Stimulated activated CD8-positive, alpha-beta memory T cell treated with anti-CD3 and anti-CD28 coated beads, Interleukin-7, amount 100 ng/mL, for 24 hours (primary cell): ENCODE measurements at places on chromosomes 6 and 20.

DNA sequence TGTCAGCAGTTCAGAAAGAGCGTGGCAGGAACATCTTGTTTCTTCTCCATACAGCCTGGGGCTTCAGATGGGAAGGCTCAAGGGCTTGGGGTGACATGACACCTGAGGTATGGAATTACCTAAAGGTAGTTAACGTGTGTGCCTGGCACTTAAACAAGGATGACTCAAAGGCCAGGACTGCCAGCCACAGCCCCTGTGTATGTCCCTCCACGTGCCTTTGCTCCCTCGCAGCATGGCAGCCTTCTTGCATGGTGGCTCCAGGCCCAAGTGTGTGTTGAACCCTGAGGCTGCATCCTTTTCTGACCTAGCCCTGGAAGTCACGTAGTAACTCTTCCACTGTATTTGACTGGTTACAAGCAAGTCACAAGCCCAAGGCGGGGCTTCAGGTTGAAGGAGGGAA is 33.6 kb upstream of the MYL9 start:
- DNase-seq: no peak

- DNase-seq: no peak
Measured at GRCh38 chr6:38477680-38478260, 162.0 kb downstream of the BTBD9 start.

DNA sequence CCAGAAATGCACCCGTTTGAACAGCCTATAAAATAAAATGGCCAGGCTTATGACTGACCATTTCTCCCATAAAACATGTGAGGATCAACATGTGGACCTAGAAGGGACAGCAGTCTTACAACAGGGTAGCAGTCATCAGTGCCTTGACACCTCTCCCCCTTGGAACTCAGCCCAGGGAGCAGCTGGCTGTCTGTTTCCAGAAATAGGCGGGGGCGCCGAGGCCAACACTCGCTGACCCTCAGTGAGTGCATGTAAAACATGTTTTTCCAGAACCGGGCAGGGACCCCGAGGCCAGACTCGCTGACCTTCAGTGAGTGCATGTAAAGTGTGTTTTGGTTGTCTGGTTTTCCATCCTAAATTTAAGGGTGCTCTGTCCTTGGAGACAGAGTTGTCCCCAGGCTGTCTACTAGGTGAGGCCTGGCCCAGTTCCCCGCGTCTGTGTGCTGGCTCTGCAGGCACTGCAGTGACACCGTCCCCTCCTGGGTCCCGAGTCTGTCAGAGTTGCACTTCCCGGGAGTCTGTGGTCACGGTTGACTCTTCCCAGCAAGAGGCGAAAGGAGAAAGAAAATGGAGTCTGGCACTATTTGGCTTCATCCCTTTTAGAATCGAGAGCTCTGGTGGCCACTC is 19.8 kb upstream of the ADRM1 start:
- no peak for DNase-seq

GRCh38 chr6:148628251-148628650 is 118.6 kb upstream of the UST start:
- no peak for DNase-seq

DNA sequence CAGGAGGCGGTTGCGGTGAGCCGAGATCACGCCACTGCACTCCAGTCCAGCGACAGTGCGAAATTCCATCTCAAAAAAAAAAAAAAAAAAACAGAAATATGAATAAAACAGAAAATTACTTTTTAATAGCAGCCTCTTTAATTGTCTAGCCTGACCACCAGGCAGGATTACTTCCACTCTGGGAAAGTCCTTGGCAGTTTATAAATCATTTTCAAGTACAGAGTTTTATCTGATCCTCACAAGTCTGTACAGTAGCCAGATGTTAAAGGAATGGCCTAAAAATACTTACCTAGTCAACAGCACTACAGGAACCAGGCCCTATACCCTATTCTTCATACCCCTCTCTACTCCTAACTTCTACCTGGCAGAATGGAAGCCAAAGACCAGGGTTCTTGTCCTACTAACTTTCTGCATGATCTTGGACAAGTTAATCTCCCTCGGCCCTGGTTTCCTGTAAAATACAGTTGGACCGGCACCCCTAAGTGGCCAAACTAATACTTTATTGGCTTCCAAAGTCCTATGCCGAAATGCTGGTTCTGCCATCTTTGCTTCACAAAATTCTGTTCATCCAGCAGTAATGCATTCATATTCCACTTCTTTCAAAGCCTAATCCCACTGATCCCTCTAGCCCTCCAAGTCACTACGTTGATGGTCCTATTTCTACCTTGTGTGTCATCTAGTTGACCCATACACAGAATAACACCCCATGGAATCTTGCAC is 1.9 kb downstream of the EIF2S2 start:
- no peak for DNase-seq

- no peak for DNase-seq
Measured at GRCh38 chr6:9978480-9978879, 436.4 kb downstream of the TFAP2A start.

DNA sequence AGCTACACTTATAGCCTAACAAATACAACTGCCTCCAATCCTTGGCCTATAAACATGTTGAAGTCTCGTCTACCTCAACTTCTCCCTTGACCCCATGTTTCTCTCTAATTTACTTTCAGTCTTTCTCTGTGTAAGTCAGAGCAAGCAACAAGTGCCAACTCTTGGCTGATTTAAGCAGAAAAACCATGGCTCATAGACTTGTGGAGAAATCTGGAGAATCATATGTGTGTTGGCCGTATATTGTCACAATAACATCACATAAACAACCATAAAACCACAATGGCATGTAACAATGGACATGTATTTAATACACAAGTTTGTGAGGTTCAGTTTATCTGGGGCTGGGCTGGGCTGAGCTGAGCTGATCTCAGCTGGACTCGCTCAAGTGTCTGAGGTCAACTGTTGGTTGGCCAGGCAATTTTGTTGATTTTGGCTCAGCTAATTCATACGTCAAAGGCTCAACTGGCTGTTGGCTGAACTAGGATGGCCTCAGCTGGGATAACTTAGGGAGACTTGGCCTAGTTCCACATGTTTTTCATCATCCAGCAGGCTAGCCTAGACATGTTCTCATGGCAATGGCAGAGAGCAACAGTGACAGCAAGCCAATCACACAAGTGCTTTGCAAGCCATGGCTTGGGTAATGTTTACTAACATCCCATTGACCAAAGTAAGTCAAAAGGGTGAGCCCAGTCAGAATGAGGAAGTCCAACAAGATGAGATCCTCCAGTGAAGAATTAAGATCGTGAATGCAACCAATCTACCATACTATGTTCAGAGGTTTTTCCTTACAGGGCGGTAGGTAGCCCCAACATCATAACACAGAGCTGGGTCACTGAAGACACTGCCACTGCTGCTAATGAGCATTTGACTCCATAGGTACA is 12.9 kb upstream of the TBC1D22B start:
- no peak for DNase-seq

DNA sequence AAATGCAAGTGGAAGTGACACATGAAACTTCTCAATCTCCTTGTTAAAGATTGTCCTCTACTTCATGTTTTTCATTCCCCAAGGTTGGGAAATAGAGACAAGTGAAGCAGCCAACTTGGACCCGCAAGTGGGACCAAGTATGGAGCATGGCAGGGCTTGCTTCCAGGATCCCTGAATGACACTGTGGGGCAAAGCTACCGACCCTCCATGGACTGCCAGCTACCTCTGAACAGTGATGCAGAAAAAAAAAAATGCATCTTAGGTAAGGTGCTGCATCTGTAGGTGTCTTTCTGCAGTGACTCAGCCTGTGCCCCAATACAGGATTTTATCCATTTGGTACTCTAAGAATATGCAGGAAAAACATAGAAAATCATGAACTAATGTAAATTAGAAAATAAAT is 119.1 kb upstream of the ENPP5 start:
- DNase-seq: no peak

- DNase-seq: no peak
Measured at GRCh38 chr6:87669051-87669450, 33.0 kb downstream of the AKIRIN2 start.

- DNase-seq: no peak
Measured at GRCh38 chr20:33853507-33853813, 42.3 kb downstream of the CHMP4B start.

GRCh38 chr6:49524541-49524940 is 24.8 kb downstream of the GLYATL3 start:
- no peak for DNase-seq

DNA sequence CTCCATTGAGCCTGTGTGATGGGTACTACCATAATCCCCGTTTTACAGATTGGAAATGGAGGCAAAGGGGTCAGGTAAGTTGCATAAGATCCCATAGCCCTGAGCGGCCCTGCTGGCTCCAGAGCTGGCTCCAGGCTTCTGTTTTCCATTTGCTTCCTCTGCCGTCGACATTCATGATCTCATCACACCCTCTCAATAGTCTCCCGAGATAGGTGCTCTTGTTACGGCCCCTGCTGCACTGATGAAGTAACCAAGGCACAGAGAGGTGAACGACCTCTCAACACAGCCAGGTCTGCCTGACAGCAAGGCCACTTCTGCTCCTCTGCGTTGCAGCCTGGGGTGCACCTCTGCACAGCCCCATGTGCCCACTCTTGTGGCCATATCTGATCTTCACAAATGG is 16.9 kb downstream of the CDH22 start:
- no peak for DNase-seq

DNA sequence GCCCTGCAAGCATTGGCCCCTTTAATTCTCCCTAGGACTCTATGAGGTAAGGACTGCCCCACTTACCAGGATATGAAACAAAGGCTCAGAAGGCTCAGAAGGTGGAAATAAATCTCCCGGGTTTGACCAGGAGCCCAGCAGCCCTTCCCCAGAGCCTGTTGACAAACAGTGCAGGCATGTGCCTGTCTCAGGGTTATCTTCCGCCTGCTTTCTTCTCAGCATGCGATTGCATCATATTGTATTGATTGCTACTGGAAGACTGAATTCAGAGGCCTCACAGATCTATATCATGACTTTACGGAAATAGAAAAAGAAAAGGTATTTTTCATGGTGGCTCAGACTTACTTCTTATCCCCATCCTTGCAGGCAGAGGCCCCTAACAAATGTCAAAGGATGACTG is 92.7 kb downstream of the PHACTR3 start:
- no peak for DNase-seq

DNA sequence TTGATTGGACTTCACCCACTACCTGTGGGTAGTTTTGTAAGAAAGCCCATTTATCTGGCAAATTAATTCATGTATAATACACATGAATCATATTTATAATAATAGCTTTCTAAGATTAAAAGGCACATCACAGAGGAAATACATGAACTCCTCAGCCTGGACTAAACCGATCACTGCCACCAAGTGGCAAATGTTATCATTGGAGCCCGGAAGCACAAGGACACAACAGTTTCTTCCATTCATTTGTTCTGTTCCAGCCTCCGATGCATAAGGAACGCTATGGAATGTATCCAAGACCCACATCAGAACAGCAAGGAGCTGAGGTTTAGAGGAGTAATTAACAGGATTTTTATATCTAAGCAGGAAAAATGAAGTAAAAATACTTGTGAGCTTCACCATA is 13.9 kb upstream of the IPCEF1 start:
- no peak for DNase-seq

GRCh38 chr6:130111031-130111430 is 92.7 kb downstream of the L3MBTL3 start:
- no peak for DNase-seq

GRCh38 chr6:50848989-50849795 is 30.5 kb downstream of the TFAP2B start:
- DNase-seq: no peak

DNA sequence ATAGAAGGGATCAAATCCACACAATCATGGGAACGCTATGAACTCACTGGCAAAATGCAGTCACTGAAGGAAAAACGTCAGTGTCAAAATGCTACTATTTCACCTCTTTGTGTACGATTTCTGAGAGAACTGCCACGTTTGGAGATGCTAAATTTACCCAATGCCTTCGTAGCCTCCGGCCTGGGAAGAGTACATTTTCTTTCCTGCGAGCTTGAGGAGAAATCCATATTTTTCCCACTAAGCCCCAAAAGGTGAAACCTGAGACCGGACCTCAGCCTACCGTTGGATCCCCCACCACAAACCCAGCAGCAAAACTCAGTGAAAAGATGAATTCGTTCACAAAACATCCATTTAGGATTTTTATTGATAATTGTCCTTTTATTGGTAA is 131.7 kb downstream of the GPX5 start:
- no peak for DNase-seq

DNA sequence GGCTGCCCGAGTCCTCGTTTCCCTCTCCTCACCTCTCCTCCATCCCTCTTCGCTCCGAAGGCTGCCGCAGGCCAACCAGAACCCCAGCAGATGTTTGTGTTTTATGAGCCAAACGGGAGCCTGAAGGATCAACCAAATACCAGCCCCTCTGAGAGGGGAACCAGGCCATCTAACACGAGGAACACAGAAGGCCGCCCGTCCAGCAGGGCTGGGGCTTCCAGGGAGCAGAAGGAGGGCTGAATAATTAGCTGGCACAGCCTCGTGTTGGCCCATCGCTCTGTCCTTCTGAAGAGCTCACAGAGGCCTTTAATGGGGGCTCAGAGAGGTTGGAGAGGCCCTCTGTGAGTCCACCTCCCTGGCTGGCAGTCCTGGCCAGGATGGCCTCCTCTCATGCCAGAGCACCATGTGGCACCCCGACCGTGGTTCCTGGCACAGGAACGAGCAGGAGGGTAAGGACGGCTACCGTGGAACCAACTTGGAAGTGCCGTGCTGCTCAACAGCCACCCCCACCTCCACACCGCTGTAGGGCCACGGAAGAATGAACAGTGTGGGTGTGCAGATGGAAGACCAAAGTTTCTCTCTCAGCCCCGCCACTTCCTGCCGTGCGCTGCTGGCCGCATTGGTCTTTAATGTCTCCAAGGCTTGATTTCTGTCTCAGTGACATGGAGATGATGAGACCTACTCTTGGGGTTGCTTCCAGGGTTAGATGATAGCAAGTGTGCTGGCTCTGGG is 155.2 kb downstream of the SCML4 start:
- no peak for DNase-seq

DNA sequence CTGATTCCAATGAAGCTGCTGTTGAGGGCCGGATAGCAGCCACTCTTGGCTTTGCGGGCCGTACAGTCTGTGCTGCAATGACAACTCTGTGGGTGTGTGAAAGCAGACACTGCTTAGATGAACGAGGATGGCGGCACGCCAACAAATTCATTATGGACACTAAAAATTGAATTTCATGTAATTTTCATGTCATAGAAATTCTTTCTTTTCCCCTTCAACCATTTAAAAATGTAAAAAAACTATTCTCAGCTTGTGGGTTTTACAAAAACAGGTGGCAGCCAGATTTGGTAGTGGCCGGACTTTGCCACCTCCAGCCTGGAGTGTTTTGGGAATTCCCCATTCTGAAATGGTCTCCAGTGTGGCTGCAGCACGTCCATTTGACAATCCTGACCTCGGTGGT is 26.0 kb downstream of the MAS1 start:
- no peak for DNase-seq

GRCh38 chr6:146693342-146693741 is 94.6 kb downstream of the ADGB start:
- no peak for DNase-seq

DNA sequence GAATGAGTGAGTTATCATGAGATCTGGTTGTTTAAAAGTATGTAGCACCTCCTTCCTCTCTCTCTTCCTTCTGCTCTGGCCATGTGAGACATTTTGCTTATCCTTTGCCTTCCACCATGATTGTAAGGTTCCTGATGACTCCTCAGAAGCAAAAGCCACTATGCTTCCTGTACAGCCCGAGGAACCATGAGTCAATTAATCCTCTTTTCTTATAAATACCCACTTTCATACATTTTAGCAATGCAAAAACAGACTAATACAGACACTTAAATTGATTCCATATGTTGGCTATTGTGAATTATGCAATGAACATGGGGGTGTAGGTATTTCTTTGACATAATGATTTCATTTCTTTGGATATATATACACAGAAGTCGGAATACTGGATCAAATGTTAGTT is 792.8 kb upstream of the EYS start:
- DNase-seq: no peak
